ENCODE measurements at places on chromosomes 2 and 18.

DNA sequence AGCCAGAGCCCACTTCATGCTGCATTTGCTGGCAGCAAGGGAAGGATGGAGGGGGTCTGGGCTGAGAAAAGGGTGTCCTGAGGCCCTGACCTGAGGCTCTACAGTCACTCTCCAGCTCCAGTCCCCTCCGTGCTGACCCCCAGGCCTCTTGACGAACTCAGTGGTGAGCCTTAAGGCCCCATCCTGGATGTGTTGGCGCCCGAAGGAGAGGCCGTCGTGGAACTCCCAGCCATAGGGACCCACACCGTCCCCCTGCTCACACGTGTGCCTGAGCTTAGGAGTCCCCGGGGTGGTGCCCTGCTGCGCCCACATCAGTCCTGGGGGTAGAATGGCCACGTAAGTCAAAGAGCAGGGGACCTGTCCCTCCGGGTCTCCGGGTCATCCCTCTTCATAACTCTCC, 776 bp downstream of the MOGS start:
- no peak for DNase-seq

DNA sequence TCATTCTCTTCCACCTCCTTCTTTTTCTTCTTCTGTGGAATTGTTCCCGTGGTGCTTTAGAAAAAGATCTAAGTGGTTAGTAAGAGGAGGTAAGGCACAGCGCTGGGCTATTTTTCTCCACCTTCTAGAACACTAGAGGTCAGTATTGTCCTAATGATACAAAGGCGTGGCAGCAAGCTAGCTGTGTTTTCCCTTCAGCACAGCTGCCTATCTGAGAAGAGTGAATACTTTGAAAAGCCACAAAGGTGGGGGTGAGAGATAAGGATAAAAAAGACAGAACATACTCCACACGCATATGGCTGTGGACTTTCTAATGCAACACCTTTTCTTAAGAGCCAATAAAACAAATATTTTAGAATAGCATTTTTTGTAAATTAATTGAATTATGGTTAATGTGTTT, 2.1 kb downstream of the CNTNAP5 start:
- no peak for DNase-seq

GRCh38 chr2:227460070-227460485, 11.9 kb upstream of the AGFG1 start:
- peak; percentile 79 for DNase-seq

GRCh38 chr2:119111115-119111975, 47.2 kb downstream of the C1QL2 start:
- DNase-seq: no peak

GRCh38 chr2:65799141-65799854, 366.9 kb upstream of the SPRED2 start:
- DNase-seq: no peak

DNA sequence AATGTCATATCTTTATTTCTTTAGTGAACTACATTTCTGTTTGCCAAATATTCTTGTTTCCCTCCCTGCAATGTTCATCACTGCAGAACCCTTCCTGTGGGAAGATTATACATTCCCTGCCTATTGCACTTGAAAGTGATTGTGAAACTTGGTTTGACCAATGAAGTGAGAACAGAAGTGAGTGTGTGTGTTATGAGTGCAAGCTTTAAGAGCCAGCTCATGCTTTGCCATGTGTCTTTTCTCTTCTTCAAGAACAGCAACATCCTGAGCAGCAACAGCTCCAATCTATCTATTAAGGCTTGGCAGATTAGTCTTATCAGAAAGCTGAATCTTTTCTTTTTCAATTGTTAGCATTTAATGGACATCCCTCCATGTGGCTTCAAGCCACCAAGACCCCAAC, 42.0 kb upstream of the UBE2E3 start:
- no peak for DNase-seq

- DNase-seq: no peak
Observed at GRCh38 chr2:32805104-32806095, 141.4 kb upstream of the LTBP1 start.
